ENCODE measurements at places on chromosomes 13 and 19.

GRCh38 chr19:30426864-30427263, 54.7 kb downstream of the ZNF536 start:
- no peak for DNase-seq

GRCh38 chr13:45410001-45410400, 8.2 kb downstream of the SLC25A30 start:
- no peak for DNase-seq

GRCh38 chr13:50224534-50224933, 209.3 kb downstream of the KCNRG start:
- no peak for DNase-seq

DNA sequence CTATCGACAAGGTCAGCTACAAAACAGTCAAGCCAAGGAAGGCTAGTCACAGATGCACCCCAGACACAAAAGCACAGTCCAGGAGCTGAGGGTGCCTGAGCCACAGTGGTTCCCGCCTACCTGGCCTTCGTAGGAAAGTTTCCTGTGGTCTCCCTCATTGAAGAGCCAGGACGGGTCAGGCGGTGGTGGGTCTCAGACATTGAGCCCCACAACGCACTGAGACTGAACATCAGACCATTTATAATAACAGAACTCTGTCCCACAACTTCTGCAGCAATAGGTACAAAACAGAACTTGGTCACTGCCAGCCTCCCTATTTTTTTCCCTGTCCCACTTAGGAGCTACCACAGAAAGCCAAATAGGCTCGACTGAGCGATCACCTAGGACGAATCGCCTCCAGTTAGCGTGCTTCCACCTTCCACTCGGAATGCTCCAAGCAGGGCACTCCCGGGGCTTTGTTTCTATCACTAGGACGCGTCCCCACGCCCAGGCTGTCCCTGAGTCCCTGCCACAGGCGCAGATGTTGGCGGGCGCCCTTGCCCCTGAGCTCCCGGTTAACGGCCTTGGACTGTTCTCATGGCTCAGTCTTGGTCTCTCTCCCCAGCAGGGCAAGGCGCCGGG, 640 bp upstream of the ZNF544 start:
- DNase-seq, result no peak

- DNase-seq, result no peak
Observed at GRCh38 chr13:98254513-98254912, 77.4 kb upstream of the RNF113B start.

Data from stimulated activated naive CD4-positive, alpha-beta T cell (primary cell).